Nucleus accumbens (tissue), 56 donors: ENCODE measurements at places on chromosomes 1 and 21.

- no peak for DNase-seq
These were observed 10.7 kb downstream of the LEPR start for GRCh38 chr1:65431111-65431705.

DNA sequence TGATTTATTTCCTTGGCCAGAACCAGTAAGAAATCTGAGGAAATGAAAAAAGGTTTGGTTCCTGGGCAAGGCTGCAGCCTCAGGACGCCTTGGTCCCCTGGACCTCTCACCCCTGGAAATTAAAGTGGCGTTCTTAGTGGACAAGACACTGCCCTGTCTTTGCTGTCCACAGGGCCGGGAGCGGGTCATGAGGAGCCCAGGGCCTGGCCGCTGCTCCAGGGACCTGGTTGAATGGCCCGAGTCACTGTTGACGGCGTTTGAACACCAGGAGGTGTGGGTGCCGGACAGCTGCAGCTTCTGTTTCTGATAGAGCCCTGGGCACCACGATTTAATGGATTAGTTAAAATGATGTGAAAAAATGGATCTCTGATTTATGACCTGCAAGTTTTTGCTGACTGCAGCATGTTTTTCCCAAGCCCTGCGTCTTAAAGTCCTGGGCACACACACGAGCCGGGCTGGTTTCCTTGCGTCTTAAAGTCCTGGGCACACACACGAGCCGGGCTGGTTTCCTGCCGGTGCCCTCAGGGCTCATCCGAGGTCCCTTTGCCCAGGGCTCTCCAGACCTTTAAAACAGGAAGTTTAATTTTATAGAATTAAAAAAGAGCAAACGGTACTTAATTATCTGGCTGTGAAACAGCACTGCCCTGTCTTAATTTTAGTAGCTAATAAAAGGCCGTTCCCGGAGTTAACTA is 74.1 kb upstream of the ACTRT2 start:
- no peak for DNase-seq

GRCh38 chr1:178629252-178630154 is 95.5 kb upstream of the RALGPS2 start:
- no peak for DNase-seq

DNA sequence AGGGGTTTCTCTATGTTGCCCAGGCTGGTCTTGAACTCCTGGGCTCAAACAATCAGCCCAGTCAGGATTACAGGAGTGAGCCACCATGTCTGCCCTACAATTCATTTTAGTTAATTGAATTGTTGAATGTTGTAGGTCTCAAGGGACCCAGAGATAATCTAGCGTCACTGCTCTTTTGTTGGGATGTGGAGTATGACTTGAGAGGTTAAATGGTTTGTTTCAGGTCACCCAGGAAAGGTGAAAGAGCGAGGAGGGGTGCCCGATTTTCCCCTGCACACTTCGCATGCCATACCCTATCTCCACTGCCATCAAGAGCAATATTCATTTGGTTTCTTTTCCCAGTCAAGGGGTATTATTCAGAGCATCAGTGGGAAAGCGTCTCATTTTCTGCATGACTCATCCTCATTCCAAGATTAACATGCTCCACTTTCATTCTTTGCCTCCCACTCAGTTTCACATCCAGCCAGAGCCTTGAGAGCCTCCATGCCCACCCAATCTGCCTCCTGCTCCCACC is 13.1 kb upstream of the SLC30A1 start:
- no peak for DNase-seq

- DNase-seq, result no peak
These were observed 29.8 kb downstream of the AGT start for GRCh38 chr1:230684146-230684545.

GRCh38 chr1:184685116-184685515 is 69.5 kb downstream of the EDEM3 start:
- DNase-seq, result no peak

DNA sequence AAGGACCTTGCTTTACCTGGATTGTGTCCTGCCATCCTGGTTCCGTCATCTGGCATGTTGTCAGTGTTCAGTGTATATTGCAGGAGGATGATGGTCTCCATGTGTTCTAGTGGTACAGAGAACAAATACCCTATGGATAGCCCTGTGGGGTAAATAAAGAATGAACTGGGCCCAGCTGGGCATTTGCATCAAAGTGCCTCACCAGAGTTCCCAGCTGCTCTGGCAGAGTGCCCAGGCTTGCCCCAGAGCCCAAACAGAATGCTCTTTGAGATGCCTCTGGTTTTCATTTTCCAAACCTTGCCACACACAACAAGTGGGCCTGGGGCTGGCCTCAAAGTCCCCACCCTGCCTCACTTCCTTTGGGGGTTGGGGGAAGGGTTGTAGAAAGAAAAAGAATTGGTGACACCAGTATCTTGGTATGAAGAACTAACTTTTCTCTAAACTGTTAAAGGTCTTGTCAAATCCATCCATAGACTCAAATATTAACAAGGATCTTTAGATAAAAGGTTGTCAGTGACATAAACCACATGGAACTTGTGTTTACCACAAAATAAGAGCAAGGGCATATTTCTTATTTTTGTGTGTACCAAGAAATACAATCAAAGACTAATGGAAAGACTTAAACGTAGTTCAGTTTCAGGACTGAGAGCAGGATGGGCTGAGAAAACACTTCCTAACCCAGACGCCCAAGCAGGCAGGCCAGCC is 82.2 kb downstream of the LMO4 start:
- DNase-seq, result peak; percentile 83

- DNase-seq, result no peak
These were observed 2.9 kb upstream of the FOXO6 start for GRCh38 chr1:41358131-41359021.

- DNase-seq, result no peak
These were observed 25.6 kb downstream of the CSTB start for GRCh38 chr21:43750339-43751033.

GRCh38 chr1:91764471-91765115 is 121.4 kb downstream of the TGFBR3 start:
- no peak for DNase-seq

DNA sequence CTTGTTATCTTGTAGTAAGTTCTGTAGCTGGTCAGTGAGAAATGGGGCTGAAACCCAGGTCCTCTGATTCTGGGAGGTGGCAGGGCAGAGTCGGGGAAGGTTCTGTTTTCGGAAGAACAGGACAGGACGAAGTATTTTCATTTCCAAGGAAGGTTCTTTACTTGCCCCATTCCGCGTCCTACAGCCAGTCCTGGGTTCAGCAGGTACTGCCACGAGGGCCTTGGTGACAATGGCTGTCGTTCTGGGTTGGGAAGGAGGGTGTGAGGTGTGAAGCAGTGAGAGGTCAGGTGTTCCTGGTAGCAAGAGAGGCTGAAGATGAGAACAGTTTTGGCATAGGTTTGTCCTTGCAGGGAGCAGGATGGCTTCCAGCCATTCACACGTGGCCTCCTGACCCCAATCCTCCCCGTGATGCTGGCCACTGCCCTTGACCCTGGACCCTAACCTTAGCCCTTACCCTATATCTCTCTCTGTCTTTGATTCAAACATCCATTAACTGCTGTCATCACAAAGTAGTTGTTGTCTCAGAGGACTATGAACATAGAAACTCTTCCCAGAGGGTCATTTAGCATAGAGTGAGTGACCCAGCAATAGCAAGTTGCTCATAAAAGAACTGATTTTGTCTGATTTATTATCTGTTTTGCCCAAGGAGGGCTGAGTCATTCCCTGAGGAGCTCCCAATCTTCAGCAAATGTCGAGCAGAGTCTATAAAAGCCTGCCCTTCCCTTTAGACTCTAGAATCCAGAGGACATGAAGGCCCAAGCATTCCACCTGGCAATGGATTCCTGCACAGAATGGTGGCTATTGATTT is 25.0 kb downstream of the VASH2 start:
- no peak for DNase-seq

- DNase-seq, result no peak
These were observed 2.4 kb upstream of the C8B start for GRCh38 chr1:56967900-56968832.

GRCh38 chr1:159854116-159854692 is 8.3 kb downstream of the VSIG8 start:
- peak; percentile 67 for DNase-seq

DNA sequence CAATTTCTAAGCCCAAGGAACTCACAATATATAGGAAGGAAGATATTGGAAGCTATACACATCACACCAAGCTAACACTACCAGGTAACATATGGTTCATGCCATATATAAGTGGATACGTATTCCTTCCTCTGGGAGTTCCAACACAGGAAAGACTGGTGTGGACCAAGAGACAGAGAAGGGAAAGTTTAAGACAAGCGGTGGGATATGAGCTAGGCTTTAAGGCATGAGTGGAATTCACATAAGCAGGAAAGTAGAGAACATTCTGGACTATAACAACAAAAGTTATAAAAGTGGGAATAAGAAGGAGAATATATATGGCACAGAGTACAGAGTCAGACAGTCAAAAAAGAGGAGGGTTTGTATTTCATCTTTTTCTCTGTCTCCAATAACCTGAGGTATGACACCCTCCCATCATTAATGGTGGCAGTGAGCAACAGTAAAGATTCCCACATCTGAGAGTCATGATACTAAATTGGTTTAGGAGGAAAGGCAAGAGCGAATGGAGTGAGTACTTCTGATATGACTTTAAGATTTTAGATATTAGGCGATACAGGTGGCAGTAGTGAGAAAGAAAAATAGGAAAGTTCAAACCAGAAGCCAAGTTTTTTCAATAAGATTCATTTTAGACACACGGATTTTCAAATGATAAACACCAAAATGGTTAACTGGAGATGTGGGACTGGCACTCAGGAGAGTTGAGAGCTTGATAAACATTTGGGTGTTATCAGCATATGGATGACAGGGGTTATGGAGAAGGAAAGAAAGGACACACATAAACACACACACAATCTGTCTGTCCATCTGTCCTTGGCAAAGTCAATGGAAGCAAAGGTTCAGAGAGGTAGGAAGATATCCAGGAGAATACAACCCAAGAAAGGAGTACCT is 87.4 kb upstream of the TTC39A start:
- no peak for DNase-seq
